ENCODE measurements at places on chromosomes 2 and 18.

DNA sequence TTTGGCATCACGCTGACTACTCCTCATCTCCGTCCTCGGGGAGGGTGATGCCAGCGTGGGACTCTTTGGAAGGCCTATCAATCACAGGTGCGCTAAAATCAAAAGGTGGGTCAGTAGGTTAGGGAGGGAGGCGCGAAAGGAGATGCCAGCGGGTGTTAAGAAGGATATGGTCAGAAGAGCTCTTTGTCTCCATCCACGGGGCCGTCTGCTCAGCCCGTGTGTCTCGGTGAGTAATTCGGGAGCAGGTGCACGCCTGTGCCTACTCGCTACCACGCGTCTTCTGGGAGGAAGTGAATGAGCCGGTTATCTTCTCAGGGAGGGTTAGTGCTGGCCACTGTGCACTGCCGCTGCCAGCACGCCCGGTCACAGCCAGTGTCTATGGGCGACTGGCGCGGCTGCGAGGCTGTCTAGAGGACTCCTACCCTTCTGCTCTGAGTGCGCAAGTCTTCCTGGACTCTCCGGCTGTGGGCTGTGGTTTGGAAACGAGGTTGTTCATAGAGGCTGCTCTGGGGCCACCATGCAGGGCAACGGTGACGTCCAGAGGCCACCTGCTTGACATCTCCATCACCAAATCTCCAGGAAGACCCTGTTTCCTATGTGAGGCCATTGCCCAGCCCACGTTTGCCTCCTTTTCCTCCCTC is 153.4 kb downstream of the MBP start:
- DNase-seq, result no peak

DNA sequence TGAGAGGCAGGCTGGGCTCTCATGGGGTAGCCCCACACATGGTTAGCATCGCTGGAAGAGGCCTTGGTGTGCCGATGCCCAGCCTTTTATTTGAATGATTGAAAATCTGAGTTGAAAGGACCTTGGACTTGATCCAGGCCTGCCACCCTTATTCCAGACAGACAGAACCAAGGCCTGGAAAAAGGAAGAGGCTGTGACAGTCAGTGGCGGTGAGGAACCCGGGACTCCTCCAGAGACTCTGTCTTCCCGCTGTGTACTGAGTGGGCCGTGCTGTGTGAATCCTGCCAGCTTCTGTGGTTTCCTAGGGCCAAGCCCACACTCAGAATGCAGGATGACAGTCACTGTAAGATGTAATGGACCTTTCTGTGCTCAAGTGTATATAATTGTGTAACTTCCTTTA is 218.5 kb downstream of the LDLRAD4 start:
- peak; percentile 40 for DNase-seq

DNA sequence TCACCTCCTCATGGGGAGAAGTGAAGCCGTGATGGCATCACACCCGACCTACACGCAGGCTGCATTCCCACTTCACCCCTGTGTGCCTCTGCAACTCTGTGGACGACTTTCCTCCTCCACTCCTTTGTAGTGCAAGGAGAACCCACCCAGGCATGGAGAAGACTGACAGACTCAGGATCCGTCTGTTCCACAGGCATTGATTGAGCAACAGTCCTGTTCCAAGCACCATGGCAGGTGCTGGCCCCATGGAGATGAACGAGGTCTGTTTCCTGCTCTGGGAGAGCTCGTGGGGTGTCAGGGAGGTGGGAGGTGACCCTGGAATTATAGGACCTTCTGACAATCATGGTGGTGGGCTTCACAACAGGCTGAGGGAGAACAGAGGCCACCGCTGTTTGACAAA is 284.7 kb upstream of the HDAC4 start:
- no peak for DNase-seq

GRCh38 chr2:161077367-161078210 is 82.6 kb upstream of the TANK start:
- peak; percentile 97 for DNase-seq

DNA sequence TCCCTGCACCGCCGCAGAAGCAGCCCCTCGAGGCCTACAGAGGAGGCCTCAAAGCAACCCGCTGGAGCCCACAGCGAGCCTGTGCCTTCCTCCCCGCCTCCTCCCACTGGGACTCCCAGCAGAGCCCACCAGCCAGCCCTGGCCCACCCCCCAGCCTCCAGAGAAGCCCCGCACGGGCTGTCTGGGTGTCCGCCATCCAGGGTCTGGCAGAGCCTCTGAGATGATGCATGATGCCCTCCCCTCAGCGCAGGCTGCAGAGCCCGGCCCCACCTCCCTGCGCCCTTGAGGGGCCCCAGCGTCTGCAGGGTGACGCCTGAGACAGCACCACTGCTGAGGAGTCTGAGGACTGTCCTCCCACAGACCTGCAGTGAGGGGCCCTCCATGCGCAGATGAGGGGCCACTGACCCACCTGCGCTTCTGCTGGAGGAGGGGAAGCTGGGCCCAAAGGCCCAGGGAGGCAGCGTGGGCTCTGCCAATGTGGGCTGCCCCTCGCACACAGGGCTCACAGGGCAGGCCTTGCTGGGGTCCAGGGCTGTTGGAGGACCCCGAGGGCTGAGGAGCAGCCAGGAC is 31.2 kb downstream of the GPC1 start:
- no peak for DNase-seq

GRCh38 chr18:46622999-46623398 is 34.0 kb downstream of the LOXHD1 start:
- DNase-seq, result peak; percentile 49

- no peak for DNase-seq
These were observed 394.2 kb downstream of the CLIP4 start for GRCh38 chr2:29509397-29509796.

- DNase-seq, result no peak
These were observed 12.1 kb downstream of the DOCK10 start for GRCh38 chr2:225030203-225030602.

DNA sequence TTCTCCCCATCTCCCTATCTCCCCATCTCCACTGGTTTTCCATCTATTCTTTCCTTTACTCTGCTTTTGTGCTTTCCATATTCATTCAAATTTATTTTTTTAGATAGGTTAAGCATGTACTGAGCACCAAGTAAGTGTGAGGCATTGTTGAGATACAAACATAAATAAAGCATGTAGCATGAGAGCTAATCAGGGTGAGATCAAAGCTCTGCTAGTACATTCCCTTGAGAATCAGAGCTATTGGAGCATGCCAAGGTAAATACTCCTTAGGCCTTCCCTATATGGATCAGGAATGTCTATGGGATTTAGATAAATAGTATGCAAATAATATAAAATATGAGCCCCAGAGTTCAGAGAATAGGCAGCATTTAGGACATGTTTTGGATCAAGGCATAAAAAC is 25.3 kb downstream of the BABAM2 start:
- no peak for DNase-seq

DNA sequence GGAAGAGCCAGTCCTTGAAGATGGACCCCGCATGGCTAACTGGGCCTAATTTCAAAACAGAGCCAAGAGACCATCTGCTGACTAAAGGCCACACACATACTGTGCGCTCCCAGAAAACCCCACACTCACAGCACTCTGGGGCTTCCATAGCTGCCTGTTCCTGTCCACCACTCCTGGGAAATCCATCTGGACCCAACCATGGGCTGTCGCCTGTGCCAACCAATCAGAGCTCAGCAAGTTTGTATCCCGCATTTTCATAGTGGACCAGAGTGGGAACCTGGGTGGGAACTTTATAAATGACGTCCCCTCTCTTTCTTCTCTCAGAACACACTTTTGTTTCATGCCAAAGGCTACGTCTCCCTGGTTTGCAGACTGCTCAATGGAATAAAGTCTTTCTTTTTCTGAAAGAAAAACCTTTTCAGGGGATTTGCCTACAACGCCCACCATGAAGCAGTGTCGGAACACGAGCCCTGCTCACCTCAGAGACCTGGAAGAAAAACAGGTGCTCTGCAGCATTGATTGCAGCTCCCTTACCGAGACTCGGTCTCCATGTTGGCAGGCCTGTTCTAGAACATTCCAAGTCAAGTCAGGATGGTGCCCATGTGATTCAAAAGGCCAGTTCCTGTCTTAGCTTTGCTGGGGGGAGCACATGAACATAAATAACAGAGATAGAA is 137.2 kb upstream of the GPC1 start:
- no peak for DNase-seq

DNA sequence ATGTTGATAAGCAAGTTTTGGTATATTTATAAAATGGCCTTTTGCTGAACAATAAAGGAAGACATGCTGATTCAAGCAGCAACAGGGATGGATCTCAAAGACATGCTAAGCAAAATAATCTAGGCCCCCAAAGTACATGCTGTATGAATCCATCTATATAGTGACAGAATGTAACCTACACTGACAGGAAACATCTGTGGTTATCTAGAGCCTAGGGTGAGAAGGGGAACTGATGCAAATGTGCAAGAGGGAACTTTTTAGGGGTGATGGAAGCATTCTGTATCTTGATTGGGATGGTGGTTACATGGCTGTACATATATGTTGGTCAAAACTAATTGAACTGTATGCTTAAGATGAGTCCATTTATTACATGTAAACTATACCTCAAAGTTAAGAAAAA is 24.2 kb downstream of the CNRIP1 start:
- DNase-seq, result peak; percentile 45

DNA sequence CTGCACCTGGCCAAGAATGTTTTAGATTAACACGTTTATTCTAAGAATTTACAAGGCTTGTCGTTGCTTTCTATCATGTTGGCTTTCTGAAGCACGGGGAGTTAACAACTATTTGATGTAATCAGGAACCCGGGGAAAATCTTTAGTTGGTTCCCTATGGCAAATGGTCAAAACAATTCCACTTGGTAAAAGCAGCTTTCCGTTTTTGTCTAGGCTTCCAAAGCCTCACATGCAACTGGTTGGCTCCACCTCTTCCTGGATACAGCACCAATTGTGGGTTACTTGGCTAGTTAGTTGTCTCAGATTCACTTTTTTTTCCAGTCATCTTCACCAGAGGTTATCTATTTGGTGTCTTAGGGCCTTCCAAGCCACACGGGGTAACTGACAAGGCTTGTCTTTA is 2.8 kb downstream of the COLEC12 start:
- DNase-seq, result no peak

- DNase-seq, result no peak
These were observed 105.5 kb downstream of the CAPN13 start for GRCh38 chr2:30701782-30702181.

- DNase-seq, result no peak
These were observed 161.6 kb downstream of the CSRNP3 start for GRCh38 chr2:165631089-165631488.

- DNase-seq, result no peak
These were observed 97.2 kb downstream of the SOS1 start for GRCh38 chr2:39023649-39024048.

DNA sequence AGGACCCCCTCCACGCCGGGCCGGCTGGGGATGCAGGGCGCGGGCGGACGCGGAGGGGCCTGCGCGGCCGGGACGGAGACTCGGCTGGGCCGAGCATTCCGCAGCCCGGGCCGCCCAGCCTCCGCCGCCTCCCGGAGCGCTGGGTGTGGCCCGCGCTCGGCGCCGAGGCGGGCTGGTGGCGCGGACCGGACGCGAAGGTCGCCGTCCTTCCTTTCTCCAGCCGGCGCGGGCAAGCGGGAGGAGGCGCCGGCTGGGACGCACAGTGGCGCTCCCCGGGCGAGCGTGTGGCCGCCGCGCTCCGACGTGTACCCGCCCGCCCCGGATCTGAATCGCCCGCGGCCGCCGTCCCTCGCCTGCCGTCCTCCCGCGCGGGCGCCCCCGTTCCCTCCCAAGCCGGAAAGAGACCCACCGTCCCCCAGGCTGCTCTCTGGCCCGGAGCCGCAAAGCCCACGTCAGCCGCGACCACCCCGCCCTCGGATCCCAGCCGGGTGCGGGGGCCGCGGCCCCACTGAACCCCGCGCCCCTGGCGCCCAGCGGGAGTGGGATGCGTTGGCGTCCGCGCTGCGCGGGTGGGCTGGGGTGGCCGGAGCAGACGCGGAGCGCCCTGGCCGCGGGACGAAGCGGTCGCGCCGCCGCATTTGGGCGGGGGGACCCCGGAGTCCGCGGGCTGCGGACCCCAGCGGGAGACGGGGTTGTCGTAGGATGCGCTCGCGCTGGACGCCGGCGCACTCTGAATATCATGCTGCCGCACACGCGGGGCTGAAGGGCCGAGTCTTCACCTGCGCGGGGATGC is 634 bp downstream of the SPATS2L start:
- no peak for DNase-seq

DNA sequence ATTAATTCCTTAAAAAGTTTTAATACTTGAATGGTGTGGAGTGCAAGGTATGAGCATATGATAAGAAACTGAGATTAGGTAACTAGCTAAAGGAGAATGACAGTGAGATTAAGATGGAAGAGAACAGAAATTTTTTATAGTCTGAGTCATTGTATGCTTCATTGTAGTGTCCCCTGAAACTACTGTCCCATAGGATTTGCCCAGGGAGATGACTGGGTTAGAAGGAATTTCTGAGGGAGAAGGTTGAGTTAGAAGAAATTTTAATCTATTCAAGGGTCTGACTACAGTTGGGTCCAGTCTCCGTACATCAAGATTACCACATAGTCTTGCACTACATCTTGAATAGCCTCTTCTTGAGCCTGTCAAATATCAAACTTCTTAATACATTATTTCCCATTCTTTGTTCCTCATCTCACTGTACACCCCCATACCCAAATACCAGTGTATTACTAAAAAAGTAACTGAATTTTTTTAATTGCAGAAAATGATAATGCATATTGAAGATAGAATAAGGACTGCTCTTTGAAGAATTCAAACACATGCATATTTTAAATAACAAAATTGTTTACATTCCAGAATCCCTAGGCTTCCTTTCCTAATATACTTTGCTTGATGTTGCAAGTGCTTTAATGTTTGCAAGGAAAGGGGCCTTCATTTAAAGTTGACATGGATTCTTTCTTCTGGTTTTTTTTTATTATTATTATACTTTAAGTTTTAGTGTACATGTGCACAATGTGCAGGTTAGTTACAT is 314.3 kb upstream of the COL3A1 start:
- no peak for DNase-seq

Data from AML-193 (cell line).